Kasumi-1 (cell line): ENCODE measurements at places on chromosomes 2 and 18.
A peak's percentile ranks its signal among the peaks of the same experiment; 100 is the strongest.

GRCh38 chr2:226766352-226767055, 33.1 kb downstream of the IRS1 start:
- no peak for DNase-seq

DNA sequence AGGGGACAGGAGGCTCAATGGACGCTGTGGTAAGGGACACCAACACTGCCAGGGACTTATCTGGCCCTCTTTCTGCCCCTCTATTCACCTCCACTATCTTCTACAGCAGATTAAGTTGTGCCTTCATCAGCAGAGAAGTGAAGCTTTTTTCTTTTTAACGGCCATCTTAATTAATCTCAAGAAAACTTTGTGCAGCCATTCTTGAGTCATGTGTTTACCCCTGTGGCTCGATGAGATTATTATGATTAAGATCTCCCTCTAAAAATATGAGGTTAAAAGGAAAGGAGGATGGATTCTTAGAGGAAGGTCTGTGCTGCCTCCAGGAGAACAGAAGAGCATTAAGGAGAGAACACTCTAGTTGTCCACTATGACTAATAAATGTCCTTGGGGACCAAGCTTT, 32.4 kb upstream of the DSC1 start:
- no peak for DNase-seq

DNA sequence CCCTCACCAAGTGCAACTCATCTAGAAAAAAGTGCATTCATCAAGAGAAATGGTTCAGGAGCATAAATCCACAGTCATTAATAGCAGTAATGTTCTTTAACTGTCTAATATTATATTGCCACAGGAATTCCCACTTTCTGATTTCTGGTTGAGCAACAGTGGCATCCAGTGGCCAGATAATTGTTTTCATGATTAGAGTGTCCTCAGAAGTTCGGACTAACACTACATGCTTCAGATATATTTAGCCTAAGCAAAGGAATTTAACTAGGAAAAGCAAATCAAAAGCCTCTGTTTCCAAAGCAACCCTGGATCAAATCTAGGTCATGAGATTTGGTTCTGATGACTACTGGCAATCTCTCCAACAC, 9.8 kb upstream of the ERBB4 start:
- DNase-seq: peak; percentile 8

DNA sequence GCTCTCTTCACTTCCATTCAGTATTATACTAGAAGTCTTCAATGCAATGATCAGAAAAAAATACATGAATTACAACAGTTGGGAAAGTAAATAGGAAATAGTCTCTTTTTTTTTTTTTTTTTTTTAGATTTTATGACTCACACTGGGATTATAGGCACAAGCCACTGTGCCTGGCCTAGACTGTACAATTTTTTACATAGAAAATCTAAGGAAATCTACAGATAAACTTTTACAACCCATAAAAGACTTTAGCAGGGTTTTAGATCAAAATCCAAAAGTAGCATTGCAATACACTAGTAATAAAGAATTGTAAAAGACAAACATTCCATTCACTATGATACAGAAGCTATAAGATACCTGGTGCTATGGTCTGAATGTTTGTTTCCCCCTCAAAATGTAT, 39.0 kb downstream of the CFAP221 start:
- no peak for DNase-seq

DNA sequence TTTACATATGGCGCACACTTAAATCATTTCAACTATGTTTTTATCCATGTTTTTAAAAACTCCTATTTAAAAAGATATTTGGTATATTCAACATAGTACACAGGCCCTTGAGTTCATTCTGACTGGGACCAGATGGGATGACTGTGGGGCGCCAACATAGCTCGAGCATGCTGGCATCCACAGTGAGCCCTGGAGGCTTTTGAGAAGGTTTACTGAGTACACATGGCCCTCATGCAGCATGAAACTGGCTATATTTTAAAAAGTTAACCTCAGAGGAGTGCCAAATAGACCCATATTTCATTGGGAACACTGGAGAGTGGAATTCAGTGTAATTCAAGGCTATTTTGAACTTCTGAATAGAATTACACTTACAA, 83.6 kb downstream of the CCDC85A start:
- no peak for DNase-seq

- DNase-seq: no peak
Observed at GRCh38 chr2:219126555-219126954, 34.1 kb downstream of the NHEJ1 start.

GRCh38 chr2:240886678-240887609, 9.0 kb downstream of the MAB21L4 start:
- DNase-seq: no peak

GRCh38 chr2:11644293-11644692, 25.7 kb downstream of the NTSR2 start:
- DNase-seq: no peak

- DNase-seq: no peak
Observed at GRCh38 chr2:50126845-50127244, 905.1 kb downstream of the NRXN1 start.

DNA sequence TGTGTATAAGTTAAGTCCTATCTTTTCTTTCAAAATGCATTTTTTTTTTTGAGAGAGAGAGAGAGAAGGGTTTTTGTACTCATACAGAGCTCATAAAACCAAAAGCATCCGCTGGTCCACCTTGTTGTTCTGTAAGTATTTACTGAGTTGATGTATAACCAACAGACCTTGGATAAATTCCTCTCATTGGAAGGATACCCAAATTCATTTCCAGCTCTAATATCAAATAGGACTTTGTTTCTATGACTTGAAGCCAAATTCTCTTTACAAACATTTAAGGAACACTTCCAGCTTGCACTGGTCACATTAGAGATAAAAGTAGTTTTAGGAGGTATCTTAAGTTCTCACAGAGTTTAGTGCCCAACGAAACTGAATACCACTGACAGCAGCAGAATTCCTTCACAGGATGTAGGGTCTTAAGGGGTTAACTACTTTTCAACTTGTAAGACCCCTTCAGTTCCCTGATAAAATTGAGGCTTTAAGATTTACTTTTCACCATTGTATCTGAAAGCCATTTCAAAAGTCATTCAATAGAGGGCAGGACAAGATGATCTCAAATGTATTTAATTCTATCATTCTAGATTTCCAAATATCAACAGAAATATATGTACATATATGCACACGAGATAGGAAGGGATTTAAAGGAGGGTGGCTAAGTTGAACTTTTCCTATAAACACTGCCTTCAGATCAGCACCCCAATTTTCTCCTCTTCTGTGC, 1398.5 kb upstream of the CELF4 start:
- DNase-seq: no peak

DNA sequence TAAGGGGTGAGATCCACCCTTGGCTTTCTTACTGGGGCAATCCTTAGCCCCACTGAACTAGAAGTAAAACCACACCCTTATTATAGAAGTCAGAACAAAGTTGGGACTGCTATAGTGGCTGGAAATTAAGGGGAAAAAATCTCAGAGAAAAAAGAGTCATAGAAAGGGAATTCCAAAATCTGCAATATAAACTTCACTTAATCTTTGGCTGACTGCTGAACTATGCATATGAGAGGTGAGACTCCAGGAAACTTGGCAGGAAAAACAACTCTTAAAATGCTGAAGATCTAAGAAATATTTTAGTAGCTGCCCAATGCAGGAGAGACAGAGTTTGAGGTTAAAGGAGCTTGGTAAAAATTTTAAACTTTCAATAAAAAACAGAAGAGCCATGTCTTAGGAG, 201.8 kb upstream of the FN1 start:
- no peak for DNase-seq

DNA sequence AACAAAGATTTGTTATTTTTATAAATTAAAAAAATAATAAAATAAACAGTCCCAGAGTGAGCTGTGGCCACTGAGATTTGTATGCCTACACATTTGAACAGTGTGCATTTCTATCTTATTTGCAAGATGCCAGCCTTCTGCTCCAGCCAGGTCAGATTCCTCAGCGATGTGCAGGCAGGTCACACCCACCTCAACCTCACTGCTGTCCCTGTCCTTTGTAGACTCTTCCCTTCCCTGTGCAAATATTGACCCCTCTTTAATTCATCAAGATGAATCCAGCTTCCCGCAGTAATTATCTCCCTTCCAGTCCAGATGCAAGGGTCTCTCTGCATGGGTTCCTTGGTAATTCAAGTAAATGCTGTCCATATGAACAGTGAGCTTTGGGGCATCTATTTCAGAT, 256.2 kb downstream of the PIEZO2 start:
- DNase-seq: no peak
